COR-L47 (cell line): ENCODE measurements at places on chromosomes 1 and 21.

DNA sequence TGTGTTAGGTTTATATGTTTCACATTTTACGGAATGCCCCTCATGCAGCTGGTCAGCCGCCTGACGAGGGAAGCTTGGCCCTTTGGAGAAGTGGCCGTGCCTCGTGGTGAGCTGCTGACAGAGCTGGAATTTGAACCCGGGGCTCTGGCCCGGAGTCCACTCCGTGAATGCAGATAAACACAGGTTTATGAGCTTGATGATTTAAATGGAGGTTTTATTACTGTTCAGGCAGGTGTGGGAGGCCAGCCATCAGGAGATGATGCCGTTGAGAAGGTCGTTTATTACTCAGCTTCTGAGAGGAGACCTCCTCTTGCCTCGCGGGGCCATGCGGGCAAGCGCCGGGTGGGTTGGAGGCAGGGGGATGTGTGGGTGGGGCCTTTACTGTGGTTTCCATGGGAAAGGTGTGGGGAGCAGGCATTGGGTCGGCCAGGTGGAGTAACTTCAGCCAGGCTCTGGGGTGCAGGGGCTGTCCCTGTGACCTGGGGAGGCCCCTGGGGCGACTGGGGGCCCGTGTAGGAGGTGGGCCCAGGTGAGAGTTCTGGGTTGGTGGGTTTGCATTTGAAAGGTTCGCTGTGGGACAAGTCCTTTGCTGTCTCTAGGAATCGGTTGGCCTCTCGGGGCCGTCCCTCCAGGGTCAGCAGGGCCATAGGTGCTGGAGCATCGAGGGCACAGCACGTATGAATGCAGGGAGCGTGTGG, 22.0 kb downstream of the PRKCZ start:
- DNase-seq, result no peak

- DNase-seq, result no peak
Measured at GRCh38 chr1:83676106-83676505, 322.8 kb downstream of the TTLL7 start.

- no peak for DNase-seq
Measured at GRCh38 chr1:212909652-212910063, 40.7 kb upstream of the VASH2 start.

DNA sequence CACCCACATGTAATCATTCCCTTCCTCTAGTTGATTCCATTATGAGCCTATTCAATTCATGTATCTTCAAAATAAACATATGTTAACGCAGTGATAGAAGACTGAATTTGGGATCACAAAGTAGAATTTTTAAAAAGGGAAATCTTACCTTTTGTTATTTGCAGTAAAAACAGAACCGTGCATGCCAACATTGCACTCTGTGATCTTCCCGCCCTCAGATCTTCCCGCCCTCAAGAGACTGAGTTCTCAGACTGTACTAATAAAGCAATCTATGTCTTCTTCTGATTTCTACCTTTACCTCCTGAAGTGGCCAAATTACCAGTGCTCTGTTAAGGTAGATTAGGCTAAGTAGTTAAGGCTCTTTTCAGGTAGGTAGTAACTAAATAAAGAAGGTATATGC, 3.6 kb upstream of the SUCO start:
- no peak for DNase-seq

DNA sequence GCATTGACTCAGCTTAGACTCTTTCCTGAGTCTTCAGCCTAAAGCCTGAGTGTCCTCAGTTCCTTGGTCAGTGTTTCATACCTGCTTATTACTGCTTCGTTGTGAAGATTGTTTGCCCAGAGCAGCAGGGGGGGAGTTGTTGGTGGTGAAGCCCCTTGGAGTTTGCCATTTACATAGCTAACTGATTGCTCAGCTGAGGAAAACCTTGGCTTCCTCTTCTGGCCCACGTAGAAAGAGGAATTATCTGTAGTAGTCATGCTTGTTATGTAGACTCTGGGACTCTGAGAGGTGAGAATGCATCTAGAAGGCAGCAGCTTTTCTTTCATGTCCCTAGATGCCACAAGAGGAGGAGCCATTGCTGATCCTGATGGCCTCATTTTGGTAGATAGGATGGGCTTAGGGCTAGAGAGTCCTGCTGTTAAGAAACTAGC, 125.9 kb downstream of the MAST2 start:
- DNase-seq, result peak; percentile 61

DNA sequence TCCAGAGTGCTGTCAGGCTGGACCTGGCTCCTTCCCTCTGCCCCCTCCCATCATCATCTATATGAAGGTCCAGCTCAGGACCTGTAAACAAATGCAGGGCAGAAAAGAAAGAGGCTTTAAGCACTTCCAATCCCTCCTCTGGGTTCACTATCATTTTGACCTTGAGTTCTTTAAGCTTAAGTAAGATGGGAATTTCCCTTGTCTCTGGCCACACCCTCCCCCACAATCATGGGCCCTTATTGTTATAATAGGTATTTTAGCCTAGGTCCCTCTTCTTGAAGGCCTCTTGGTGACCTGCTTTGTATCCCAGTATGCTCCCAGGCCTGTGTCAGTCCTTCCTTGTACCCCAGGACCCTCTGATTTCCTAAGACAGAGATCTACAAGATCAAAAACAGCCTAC, 45.1 kb upstream of the EPS15 start:
- DNase-seq, result no peak
